ENCODE measurements at places on chromosomes 4 and X.

DNA sequence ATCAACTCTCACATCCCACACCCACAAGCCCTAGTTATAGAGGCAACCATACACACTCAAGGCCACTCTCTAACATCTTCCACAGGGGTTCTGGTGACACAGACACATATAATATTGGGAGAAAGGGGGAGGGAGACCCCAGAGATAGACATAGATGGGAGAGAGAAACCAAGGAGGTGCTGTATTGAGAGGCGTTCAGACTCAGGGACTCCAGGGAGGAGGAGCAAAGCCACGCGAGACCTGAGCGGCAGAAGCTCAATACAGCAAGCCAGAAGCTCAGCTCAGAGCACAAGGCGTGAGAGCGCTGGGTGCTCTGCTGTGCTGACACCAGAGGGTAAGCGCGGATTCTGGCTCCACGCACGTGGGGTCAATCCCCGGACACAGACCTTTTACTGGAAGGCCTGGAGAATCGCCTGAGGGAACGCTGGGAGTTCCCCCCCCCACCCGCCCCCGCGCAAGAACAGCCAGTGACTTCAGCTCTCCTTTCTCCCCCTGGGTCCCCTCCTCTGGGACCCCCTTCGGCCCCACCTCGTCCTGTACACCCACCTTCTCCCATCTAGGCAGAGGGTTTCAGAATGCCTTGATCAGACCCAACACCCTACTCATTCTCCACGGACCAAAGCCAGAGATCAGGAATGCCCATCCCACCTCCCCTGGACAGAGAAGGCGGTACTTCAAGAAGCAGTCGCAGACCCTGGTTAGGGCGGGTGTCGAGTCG is 8.7 kb downstream of the MSX1 start:
- DNase-seq, result no peak

- no peak for DNase-seq
Measured at GRCh38 chr4:125198916-125199315, 115.8 kb upstream of the FAT4 start.

DNA sequence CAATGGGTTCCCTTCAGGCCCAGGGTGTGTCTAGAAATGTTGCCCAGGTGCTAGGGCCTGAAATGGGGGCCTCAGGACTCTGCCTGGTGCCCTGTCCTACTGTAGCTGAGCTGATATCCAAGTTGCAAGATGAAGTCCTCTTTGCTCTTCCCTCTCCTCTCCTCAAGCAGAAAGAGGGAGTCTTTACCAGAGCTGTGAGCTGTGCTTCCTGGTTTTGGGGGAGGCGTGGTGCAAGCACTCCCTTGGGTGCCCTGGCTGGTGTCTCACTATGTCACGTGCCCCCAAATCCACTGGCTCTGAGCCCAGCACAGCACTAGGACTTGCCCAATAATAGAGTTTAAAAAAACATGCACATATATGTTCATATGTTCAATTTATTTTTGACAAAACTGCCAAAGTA is 29.3 kb upstream of the CT47A1 start:
- DNase-seq, result no peak

GRCh38 chr4:79454656-79455055 is 46.6 kb upstream of the GK2 start:
- DNase-seq, result no peak

GRCh38 chrX:39653691-39654090 is 444.1 kb downstream of the BCOR start:
- DNase-seq, result no peak

- no peak for DNase-seq
Measured at GRCh38 chr4:1577822-1578217, 106.3 kb downstream of the FAM53A start.

DNA sequence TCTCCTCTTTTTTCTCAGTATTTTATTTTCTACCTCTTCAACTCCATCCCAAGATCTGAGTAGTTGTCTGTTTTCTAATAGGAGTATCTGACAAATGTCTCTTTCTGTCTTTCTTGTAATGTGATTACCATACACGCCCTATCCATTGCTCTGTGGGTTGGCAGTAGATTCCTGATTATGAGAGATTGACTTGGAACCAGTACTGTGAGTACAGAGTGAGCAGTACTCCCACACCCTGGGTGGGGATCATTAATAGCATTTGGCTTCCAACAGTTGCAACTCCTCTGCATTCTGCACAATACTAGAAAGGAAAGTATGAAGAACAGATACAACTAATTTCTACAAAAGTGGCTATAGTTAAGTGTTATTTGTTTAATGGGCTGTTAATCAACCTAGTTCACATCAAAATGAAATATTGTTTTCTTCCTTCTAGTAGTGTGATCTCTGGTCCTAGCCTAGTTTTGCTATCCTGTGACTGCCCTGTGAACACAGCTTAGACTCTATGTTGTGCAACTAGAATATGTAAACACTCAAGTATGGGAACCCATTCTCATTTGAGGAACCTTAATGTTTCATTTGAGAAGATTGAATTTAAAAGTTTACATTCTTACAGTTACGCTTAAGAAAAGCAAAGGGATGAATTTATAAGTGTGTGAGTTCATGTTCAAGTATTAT is 112.9 kb downstream of the PTPN13 start:
- DNase-seq, result no peak

GRCh38 chr4:53717064-53717549 is 125.8 kb upstream of the LNX1 start:
- DNase-seq, result no peak

- no peak for DNase-seq
Measured at GRCh38 chrX:110321670-110322069, 3.8 kb upstream of the AMMECR1 start.

DNA sequence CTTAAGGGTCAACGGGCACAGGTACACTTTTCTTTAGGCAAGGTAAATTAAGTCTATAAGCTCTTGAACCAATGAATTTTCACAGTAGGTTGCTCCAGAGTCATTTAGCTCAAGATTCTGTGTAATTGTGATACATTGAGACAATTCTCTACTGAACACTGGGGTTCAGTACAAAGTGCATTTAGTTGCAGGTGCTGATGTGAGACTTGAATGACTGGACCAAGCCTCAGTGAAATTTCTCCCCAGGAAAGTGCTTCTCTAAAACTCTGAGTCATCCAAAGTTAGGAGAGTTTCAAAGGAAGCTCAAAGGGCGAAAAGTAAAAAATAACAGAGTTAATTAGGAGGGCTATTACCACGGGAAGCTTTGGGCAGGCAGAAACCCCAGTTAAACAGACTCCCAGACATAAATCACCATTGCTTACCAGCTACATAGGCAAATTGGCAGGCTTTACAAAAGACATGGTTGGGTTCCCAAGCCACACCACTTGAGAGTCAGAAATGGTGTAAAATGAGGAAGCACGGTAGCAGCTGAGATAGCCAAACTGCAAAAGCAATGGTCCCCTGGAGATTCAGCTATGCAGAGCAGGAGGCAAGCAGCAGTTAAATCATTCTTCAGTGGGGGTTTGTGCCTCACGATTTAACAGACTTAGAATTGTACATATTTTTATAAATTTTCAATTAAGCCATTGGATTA is 202.6 kb downstream of the PCDH19 start:
- no peak for DNase-seq

DNA sequence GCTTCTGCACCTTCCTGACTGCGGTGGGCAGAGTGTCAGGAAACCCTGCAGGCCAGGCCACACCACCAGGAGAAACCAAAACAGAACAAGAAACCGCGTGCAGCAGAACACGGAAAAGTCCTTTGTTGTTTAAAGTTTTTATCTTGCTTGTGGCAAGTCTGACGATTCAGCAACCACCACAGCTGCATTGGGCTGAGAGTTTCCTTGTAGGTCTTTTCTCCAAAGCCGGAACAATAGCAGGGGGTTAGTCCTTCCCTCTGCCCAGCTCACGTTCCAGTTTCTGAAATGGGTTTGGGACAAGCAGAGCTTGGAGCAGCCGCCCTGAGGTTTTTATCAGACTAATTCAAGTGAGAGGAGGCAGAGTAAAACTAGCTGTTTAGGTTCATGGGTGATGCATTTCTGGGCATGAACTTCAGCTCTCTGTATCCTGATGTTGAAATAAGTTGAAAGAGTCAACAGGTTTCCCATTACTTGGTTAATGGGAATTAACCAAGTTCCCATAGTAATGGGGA is 216.9 kb downstream of the PTTG2 start:
- DNase-seq, result peak; percentile 9

GRCh38 chr4:68592673-68593072 is 16.6 kb upstream of the UGT2B17 start:
- DNase-seq, result no peak

GRCh38 chr4:92270908-92271307 is 32.9 kb upstream of the GRID2 start:
- DNase-seq, result no peak

GRCh38 chrX:54178100-54178940 is 4.7 kb downstream of the FAM120C start:
- no peak for DNase-seq

GRCh38 chrX:123223409-123223808 is 39.3 kb downstream of the GRIA3 start:
- no peak for DNase-seq

- DNase-seq, result no peak
Measured at GRCh38 chr4:46554760-46555465, 165.0 kb upstream of the GABRA2 start.

DNA sequence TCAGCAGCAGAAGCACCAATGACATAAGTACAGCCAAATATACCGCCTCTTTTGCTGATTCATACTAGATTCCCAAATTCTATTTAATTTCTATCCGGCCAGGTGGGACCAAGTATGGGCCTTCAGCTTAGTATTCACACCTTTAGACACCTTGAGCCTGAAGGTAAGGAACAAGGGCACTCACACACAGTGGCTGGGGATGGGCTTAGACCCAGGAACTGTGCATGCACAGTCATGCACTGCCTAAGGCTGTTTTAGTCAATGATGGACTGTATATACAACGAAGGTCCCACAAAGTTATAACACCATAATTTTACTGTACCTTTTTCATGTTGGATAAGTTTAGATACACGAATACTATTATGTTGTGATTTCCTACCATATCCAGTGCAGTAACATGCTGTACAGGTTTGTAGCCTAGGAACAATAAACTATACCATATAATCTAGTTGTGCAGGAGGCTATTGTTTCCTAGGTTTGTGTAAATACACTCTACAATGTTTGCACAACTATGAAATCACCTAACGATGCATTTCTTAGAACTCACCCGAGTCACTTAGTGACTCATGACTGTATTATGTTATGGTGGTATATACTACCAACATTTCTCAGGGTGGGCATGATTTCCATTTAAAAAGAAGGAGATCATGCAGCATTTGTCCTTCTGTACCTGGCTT is 9.7 kb upstream of the CLNK start:
- no peak for DNase-seq

DNA sequence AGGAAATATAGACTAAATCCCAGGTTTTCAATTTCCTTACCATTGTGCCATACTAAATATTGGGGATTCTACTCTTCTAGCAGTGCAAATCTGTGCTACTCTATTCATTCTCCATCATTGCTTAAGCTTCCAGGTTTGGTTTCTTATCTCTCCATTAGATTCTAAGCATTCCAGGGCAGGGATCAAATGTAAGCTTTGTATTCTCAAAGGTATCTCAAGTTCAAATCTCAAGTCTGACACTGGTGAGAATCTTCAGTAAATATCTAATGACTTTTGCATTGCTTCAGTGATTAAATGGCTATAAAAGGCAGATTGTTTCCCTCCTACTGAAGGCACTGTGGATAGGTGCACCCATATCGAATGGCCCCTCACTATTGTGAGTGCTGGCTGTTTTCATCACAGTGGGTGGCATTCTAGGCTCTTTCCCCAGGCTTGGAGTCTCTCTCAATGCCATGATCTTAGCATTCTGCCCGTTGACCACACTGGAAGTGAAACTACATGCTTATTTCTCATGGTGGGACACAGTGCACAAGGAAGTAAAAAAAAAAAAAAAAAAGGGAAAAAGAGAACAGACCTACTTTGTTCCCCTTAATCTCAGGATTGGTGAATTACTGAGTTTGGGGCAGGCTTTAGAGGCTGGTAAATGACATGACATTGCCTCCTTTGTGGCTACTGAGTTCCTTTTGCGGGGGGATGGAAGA is 28.7 kb downstream of the FAM9C start:
- DNase-seq, result no peak

DNA sequence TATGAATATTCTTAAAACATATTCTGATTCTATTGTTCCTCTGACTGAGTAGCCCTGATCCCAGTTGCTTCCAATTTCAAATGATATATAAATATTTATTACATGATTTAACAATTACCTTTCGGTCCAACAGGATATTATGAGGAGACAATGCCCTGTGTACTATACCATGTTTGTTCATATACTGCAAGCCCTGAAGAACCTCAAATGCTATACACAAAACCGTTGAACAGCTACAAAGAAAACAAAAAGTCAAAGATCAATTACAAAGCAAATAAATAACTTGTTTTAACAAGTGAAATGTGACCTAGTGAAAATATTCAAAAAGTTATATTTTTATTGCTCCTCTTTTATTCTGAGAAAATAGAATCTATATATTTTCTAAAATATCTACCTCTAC is 54.0 kb downstream of the TBCK start:
- DNase-seq, result no peak

DNA sequence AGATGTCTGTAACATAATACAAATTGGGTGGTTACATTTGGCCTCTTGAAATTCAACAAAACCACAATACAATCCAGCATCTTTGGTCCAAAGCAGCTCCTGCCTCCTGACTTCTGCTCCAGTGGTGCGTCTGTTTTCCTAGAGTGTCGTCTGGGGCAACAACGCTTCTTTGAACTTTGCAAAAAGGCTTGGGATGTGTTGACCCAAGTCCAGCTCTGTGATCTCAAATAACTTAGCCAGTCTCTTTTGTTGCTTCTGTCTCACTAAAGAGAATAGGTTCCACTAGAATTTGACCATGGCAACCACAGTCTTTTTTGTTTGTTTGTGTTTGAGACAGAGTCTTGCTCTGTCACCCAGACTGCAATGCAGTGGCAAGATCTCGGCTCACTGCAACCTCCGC is 324.0 kb downstream of the DHRSX start:
- DNase-seq, result no peak

DNA sequence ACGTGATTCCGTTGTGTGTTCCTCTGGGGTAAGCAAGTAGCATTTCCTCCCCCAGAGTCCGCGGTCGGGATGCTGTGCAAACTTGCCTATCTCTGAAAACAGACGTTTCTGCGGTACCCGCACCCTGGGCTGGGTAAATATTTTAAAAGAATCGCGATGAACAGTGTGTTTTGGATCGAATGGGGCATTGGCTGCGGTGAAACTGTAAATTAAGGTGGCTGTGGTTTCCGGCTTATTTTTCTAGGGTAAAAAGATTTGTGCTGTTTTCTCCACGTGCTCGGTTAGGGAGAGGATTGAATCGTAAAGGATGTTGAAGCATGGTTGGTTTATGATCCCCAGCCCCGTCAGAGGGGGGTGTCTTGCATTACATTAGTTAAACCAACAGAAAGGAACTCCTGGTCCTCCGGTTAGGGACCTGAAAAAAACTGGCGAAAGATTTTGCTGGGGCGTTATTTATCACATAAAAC is 1.2 kb downstream of the HHIP start:
- DNase-seq, result no peak

GRCh38 chr4:124177647-124178425 is 534.7 kb downstream of the ANKRD50 start:
- DNase-seq, result no peak

GRCh38 chr4:8920289-8920965 is 48.8 kb upstream of the HMX1 start:
- DNase-seq, result no peak

GRCh38 chr4:123587983-123588494 is 191.4 kb downstream of the SPRY1 start:
- no peak for DNase-seq
